SK-N-MC (cell line): ENCODE measurements at places on chromosomes 7 and 10.

DNA sequence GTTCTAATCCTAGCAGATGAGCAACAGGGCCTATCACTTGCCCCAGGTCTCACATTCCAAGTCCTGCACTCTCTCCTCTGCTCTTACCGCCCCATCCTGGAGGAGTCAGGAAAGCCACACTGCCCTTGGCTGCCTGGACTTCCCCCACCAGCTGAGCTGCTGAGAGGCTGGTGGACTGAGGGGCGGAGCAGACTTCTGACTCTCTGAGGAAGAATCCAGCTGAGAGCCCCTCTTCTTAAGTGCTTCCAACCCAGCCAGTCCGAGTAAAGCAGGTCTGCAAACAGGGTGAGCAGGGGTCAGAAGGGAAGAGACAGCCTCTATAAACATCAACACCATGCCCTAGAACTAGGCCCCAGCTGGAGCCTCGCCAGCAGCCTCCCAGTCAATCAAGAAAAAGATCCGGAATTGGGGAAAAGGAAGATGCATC is 92.4 kb upstream of the TMEM72 start:
- no peak for DNase-seq

GRCh38 chr7:112162142-112162766 is 43.9 kb downstream of the DOCK4 start:
- DNase-seq = no peak

GRCh38 chr10:70255329-70256299 is 22.4 kb upstream of the PPA1 start:
- DNase-seq = no peak

- DNase-seq = no peak
These were observed 16.7 kb downstream of the STN1 start for GRCh38 chr10:103901299-103901698.

- DNase-seq = no peak
These were observed 28.8 kb downstream of the TSPAN15 start for GRCh38 chr10:69480068-69480412.

GRCh38 chr7:151631570-151631952 is 111.9 kb upstream of the RHEB start:
- no peak for DNase-seq

DNA sequence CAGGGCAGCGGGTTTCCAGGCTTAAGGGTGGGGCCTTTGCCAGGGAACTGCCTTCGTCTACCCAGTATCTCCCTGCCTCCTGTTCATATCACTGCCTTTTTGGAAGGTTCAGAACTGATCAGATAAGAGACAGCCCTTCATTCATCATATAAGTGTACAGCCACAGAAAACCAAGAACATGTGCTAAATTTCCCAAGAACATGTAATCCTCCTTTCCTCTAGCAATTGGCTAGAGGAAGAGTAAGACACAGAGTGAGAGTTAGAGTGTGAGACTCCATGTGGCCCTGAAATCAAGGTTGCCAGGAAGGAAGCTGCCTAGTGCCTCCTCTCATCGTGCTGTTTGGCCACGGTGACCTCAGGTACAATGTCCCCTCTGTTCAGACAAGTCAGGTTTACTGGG is 770.9 kb downstream of the TNS3 start:
- DNase-seq = no peak

DNA sequence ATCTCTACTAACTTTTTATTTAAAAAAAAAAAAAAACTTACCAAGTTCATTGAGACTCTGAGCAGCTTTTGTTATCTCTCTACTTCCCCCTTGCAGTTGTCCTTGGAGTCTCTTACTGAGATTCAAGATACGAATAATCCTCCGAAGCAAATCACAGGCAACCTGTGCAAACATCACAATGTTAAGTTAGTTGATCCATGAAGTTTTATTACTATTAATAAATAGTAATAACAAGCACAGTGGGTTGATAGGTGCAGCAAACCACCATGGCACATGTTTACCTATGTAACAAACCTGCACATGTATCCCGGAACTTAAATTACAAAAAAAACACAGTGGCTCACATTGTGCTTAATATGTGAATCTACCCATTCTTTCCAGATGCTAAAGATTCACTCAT is 36.5 kb downstream of the COG5 start:
- no peak for DNase-seq

- no peak for DNase-seq
These were observed 44.2 kb downstream of the GLRX3 start for GRCh38 chr10:130180416-130180815.

- DNase-seq = no peak
These were observed 84.2 kb downstream of the AUTS2 start for GRCh38 chr7:69682518-69682917.

GRCh38 chr7:98653601-98654310 is 36.7 kb downstream of the NPTX2 start:
- no peak for DNase-seq

- DNase-seq = no peak
These were observed 28.4 kb downstream of the ENTPD1 start for GRCh38 chr10:95784279-95784913.

GRCh38 chr7:117844678-117845077 is 28.6 kb downstream of the CTTNBP2 start:
- DNase-seq = no peak

DNA sequence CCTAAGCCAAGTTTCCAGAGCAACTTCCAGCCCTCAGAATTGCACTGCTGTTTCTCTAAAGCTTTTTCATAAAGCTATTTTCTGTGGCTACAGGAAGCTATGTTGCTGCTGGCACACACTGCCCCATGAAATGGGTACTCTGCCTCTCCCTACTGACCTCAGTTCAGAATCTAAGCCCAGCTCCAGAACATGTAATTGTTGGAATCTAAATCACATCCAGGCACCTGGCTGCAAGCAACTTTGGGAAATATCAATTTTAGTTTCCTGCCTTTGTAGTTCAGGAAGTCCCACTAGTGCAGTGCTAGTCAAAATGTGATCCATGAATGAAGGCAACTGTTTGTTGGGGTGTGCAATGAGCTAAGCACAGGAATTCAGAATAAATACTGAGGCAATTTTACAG is 226.2 kb downstream of the THSD7A start:
- no peak for DNase-seq

GRCh38 chr10:86403183-86403797 is 36.7 kb upstream of the GRID1 start:
- no peak for DNase-seq

- DNase-seq = no peak
These were observed 42.7 kb upstream of the CHST3 start for GRCh38 chr10:71921324-71922027.

- peak; percentile 26 for DNase-seq
These were observed 79.6 kb upstream of the MTPN start for GRCh38 chr7:136056651-136057231.

- DNase-seq = no peak
These were observed 11.7 kb downstream of the TLL2 start for GRCh38 chr10:96501985-96502384.

DNA sequence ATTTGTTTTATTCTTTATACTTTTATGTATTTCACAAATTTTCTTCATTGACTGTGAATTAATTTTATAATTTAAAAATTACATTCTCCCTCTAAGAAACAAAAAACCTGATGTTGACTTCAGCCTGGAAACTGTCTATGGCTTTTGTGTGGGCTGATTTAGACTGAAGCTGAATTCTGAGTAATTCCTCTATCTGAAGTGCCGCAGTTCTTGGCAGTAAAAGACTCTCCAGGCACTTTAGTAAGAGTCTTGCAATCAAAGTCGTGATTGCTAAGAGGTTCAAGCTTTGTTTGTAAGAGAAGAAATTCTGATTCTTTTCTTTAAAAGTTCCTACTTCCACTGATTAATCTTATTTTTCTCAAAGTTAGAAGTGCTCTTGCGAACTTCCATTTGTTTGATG is 3.4 kb upstream of the CEP41 start:
- no peak for DNase-seq

DNA sequence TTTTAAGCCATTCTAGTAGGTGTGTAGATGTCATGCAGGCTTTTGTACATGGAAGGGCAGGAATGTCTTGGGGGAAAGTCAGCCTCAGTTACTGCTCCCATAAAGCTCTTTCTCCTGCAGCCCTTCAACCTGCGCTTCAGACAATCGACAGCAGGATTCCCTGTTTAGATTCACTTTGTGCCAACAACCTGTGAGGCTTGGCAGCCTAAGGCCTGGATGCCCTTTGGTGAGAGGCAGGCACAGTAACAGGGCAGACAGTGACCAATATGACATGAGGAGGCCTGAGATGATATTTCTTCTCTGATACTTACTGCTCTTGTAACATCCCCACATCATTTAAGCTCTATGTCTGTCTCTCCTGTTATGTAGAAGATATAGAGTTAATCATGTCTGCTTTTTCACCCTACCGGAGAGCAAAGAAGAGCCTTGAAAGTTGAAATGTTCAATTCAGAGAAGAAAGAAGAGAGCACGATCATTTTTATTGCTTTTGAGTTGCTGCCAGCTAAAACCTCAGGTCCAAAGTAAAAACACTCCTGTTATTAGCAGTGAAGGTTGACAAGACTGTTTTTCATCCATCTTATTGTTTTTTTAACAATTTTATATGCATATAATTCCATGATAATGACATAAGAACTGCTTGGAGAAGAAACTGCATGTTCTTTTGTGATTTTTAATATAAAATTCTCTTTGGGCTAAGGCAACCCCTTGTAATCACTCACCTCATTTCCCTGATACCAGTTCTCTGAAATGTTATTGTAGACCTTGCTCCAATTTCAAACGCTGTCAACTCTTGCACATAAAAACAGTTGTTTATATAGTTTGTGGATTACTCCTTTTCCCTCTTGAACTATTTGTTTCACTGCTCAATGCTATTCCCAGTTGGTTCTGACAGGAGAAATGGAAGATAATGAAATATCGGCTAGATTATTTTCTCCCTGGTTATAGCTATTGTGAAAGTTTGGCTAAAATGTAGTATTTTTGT is 140.9 kb downstream of the GALNT17 start:
- DNase-seq = no peak

- no peak for DNase-seq
These were observed 10.8 kb upstream of the ST7 start for GRCh38 chr7:116942504-116942903.

- no peak for DNase-seq
These were observed 9.9 kb downstream of the PPIF start for GRCh38 chr10:79357180-79357579.

DNA sequence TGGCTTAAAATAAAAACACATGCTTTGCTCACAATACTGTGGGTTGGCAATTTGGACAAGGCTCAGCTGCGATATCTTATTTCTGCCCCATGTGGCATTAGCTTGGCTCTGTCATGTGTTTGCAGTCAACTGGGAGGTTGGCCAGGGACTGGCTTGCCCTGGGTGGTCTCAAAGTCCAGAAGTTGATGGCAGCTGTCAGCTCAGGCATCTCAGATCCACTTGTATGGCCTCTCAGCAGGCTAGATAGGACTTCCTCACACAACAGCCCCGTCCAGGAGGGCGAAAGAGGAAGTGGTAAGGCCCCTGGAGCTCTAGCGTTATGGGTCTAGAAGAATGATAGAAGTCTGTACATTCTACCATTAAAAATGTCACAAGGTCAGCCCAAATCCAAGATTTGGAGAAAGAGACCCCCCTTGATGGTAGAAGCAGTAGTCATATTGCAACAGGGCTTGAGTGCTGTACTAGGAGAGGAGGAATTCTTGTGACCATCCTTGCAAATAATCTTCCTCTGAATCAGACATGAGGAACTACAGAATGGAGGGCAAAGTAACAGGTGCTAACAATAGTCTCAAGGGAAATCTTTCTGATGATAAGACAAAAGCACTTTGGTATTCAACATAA is 166.2 kb downstream of the FAM107B start:
- no peak for DNase-seq

DNA sequence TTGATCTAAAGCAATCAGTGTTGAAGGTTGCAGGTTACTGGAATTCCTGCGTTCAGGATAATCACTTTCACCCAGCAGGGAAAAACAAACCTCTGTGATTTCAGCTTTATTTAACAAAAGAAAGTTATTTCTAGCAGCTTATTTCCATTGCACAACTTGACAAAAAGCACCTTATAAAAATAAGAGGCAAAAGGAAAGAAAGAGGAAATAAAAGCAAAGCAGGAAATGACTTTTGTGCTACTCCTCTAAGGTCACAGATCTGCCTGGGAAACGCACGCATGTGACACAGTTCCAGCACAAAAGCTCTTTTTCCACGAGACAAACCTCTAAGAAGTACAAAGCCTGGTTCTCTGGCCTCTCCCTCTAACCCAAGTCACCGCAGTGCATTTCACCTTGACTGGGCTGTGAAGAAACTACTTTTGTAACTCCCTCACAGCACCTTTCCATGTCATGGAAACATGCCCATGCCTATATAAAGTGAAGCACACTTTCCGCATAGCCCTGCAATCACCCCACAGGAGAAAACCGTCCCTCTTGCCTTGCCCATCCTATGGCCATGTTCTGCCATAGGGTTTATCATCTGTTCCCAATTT is 870 bp downstream of the ANK3 start:
- DNase-seq = no peak

DNA sequence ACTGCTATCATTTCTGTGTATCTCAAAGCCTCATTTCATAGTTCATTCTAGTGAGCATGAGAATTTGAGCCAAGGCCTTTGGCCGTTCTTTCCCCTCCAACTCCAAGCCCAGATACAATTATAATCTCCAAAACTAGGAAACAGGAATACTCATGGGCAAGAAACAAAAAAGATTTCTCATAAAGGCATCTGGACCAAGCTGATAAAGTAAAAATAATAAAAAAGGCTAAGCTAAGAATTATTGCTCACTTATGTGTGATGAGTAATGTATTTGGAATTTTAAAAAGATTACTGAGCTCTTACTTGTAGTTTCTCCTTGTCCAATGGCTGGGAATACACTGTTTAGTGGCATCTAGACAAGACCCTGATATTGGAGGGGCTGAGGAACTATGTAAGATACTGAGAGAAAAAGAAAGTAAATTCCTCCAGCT is 196.4 kb upstream of the POM121L12 start:
- DNase-seq = no peak

DNA sequence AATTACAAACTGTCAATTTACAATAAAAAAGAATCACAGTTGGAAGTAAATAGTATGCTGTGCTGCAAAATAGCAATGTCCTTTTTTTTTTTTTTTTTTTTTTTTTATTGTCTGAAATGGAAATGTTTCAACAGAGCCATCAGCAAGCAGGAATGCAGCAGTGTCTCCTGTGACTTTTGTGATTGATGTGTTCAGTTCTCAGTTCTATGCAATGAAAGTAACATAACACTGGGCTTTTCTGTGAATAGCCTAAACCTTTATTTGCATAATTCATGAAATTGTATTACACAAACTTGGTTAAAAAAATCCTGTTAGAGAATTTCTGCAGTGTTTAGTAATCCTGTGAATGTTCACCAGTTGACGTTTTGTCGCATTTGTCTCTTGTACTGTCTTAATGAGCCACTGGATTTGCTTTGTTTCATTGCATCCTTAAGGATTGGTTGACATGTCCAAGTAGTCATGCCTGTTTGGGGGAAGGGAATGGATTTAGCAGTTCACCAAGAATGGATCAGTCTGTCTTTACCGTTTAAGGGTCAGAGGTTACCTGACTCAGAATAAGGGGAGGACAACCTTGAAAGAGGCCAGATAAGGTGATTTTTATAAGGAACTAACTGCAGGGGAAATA is 192.7 kb downstream of the MLLT10 start:
- DNase-seq = no peak

GRCh38 chr7:37510043-37510634 is 61.5 kb upstream of the ELMO1 start:
- DNase-seq = no peak

GRCh38 chr7:123782071-123782798 is 33.4 kb upstream of the WASL start:
- DNase-seq = no peak

GRCh38 chr7:127922656-127923055 is 108.6 kb downstream of the LRRC4 start:
- no peak for DNase-seq

- no peak for DNase-seq
These were observed 36.7 kb downstream of the ARHGAP22 start for GRCh38 chr10:48568131-48568530.
